ENCODE measurements at places on chromosomes 5 and 9.

DNA sequence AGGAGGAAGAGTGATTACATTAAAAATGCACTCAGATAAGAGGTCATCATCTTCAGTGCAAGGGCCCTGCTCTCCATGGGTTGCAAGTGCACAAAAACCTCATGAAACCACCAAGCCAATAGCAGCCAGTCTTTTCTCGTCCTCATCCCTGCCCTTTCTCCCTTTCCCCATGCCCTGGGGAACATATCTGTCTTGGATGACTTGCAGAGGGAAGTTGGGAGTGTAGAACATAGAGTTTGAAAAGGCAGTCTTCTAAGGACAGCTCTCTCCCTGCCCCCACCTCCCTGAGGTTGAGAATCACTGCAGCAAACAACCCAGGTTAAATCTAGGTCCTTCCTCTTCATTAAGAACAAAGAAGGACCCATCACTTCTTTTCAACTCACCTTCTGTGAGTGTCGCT lies 22.0 kb downstream of the DDX31 start:
- DNase-seq, result no peak

GRCh38 chr5:142179776-142180387 lies 71.3 kb downstream of the NDFIP1 start:
- DNase-seq, result no peak

GRCh38 chr9:121738411-121738810 lies 87.0 kb downstream of the DAB2IP start:
- no peak for DNase-seq

GRCh38 chr5:38650946-38651345 lies 94.5 kb upstream of the LIFR start:
- DNase-seq, result no peak

GRCh38 chr9:28563291-28563934 lies 990.1 kb upstream of the C9orf72 start:
- peak; percentile 14 for DNase-seq

GRCh38 chr5:71929003-71929402 lies 178.3 kb upstream of the MAP1B start:
- DNase-seq, result no peak

DNA sequence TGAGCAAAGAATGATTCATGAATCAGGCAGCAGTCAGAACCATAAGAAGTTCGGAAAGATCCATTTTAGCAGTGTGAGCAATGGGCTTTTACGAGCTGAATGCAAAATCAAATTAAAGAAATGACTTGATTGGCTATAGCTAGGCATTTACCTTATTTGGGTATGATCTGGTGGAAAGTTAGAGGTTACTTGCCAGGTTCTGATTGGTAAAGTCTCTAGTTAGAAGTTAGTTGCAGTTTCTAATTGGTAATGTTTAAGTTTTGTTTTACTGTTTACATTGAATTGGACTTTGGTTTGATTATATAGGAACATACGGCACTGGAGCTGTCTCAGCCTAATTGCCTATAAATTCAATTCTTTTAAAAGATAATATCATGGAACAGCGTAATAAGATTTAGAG lies 97.9 kb downstream of the ITGA1 start:
- DNase-seq, result no peak

- no peak for DNase-seq
These were observed 1.3 kb downstream of the EEIG1 start for GRCh38 chr9:127979333-127980059.

DNA sequence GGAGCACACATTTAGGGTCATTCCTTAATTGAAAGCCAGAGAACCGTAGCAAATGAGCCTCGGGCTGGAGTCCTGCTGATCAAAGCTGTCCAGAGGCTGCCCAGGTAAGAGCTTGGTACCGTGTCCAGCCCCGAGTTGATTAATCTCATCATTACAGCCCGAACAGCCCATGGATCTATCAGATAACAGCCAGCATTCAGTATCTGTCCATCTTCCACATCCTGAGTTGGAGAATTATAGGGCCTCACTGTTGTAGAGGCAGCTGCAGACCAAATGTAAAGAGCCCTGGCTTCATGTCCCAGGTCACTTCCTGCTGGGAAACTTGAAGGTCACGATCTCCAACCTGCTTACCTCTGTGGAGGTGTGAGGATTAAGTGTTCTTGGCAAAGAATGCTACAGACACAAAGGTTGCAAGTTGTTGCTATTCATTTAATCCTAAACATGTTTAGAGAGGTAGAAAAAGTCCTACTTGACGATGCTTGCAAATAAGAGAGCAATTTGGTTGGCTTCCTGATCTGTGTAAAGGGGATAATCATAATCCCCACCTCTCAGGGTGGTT lies 16.1 kb downstream of the GGTA1 start:
- no peak for DNase-seq

GRCh38 chr5:61981886-61982285 lies 324.1 kb upstream of the KIF2A start:
- DNase-seq, result no peak

Measured in left lung (tissue), 14 donors.